Thymus (tissue), 14 donors: ENCODE measurements at places on chromosomes 2 and 18.

GRCh38 chr2:108412995-108413710, 35.4 kb downstream of the SULT1C4 start:
- no peak for DNase-seq

GRCh38 chr2:217206907-217207698, 347.2 kb upstream of the TNP1 start:
- DNase-seq, result no peak

GRCh38 chr2:73238976-73239375, 4.9 kb downstream of the CCT7 start:
- no peak for DNase-seq

- no peak for DNase-seq
Observed at GRCh38 chr2:38948387-38948882, 58.8 kb downstream of the ARHGEF33 start.

DNA sequence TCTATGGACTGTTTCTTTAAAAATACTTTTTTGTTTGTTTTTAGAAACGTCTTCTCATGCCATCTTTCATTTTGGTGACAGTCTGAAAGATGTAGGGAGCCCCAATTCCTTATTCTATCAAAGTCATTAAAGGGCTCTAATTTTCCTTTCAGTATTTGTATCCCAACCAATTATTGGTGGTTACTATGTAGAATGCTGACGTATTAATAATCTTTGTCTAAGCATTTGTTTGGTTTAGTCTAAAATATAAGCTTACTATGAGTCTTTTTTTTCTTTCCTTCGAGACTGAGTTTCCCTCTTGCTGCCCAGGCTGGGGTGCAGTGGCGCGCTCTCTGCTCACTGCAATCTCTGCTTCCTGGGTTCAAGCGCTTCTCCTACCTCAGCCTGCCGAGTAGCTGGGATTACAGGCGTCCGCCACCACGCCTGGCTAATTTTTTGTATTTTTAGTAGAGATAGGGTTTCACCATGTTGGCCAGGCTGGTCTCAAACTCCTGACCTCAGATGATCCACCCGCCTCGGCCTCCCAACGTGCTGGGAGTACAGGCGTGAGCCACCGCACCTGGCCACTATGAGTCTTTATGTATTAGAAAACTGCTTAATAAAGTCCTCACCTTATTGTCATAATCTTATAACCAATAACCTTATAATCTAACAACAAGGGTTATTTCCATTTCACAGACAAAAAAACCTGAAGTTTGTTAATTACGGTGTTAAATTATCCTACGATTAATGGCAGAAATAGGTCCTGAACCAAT, 849 bp upstream of the VRK2 start:
- DNase-seq, result no peak

GRCh38 chr2:69742322-69742952, 503 bp downstream of the ANXA4 start:
- DNase-seq, result no peak

- DNase-seq, result peak; percentile 3
Observed at GRCh38 chr2:118774458-118775133, 72.9 kb downstream of the EN1 start.
